Skin of body (tissue), 3 donors: ENCODE measurements at places on chromosomes 5 and 9. TPM values are rescaled to one million over a fixed set of nuclear protein-coding genes. Genes with fewer than 3 reads are reported as not detected.

DNA sequence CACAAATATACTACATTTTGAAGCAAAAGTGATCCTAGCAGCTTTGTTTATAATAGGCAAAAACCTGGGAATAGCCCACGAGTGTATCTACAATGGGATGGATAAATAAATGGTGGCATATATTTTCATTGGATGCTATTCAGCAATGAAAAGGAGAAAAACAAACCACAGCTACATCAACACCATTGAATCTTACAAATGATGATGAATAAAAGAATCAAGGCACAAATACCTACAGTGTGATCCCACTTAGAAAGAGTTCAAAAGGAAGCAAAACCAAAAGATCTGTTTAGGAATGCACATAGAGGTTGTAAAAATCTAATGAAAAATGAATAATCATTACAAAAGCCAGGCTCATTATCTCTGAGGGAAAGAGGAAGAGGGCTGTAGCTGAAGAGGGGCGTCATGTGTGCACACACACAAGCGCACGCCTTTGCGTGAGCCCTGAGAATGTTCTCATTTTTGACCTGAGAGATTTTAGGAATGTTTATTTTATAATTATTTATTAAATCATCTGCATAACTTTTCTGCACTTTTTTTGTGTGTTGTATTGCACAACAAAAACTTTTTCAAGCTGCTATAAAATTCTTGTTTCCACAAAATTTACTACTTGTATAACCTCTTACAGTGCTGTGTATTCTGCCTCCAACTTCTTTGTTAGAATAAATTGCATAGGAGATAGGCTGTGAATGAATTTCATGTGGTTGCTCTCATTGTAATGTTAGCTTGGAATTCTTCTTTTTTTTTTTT is 5.9 kb upstream of the RHOBTB3 start:
- no peak for DNase-seq

DNA sequence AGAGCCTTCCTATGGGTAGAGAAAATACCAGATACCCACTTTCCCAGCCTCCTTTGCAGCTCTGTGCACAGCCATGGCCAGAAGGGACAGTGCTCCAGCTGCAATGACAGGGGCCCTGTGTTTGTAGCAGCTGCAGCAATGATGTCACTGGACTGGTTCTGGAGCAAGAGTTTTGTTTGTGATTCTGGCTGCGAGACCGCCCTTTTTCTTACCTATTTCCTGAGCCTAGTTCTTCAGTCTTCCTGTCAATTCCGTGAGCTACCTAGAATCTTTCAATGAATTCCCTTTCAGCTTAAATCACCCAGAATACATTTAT is 10.0 kb upstream of the BOD1 start:
- DNase-seq: no peak

Gene LIFR
- 70.8 TPM for total RNA-seq

DNA sequence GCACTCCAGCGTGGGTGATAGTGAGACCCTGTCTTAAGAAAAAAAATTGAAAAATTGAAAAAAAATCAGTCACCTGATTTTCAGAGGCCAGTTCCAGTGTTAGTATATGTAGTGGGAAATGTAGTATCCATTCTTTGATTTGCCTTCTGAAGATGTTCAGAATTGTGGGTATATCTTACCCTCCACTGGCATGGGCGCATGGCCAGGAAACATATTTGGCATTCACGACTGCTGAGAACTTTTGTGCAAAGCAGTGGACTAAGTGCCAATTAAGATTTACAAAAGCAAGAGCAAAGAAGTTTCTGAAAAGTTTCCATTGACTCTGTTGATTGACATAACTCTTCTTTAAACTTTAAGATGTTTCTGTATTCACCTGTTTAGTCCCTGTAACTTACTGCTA is 2.4 kb downstream of the CAVIN4 start:
- DNase-seq: no peak
